ENCODE measurements at places on chromosomes 13 and 19. TPM values are rescaled to one million over a fixed set of nuclear protein-coding genes. Genes with fewer than 3 reads are reported as not detected.

DNA sequence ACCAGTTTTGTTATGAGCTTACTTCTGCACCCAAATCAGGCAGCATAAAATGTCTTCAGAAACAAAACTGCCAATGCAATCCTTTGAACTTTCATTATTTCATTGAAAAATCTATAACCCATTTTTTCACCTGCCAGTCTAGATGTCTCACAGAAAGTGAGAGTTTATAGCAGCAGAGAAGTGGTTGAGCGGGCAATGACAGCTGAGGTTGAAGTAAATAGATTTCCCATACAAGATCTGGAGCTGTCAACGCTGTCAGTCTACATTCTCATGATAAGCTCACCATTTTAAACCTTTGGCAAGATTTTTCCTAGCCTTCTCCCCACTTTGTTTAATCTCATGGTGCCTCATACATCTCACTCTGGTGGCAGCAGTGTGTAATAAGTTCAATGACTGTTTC lies 1144.9 kb upstream of the PCDH9 start:
- H3K27me3 ChIP-seq = no peaks in the 10 kb centered on the region
- H3K36me3 ChIP-seq = no peaks in the 10 kb centered on the region
- no peak for DNase-seq
- H3K4me3 ChIP-seq = no peak overlapping the region

DNA sequence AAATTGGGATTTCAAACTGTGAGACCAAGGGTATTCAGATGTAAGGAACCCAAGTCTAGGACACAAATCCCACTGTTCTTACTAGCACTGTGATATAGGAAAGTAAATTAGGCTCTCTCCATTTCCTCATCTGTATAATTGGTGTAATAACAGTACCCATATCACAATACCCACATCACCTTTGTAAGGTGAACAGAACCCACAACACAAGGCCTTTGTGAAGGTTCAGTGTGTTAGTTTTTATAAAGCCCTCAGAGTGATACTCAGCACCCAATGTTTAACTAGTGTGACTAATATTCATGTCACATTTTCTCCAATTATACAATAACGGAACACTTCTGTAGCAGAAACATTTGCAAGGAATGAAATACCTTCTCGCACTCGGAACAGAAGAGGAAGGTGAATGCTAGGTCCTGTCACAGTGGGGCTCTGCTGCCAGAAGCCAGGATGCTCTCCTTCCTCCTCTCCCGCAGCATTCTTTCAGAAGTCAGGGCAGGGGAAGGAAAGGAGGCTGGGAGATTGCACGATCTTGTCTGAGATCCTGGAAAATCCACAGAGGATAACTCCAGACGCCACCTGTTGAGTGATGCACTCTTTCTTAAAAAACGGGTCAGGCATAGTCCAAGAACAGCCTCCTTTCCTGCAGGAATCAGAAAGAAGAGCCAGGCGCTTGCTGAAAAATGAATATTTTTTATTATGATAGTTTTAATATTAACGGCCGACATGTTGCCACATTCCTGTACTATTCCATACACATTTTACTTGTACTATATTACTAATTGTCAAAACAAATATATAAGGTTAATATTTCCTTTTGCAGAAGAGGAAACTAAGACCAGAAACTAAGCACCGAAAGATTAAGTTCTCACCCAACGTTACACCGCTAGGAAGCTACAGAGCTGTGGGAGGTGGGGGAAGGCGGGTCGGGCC lies 762 bp downstream of the ZNF45 start:
- peaks cover 27% of the 10 kb centered on the region for H3K36me3 ChIP-seq
- peak overlapping the region; percentile 70 for H3K4me3 ChIP-seq
- H3K27ac ChIP-seq = peak overlapping the region; percentile 61
- DNase-seq = no peak
- H3K4me1 ChIP-seq = peaks cover 11% of the 10 kb centered on the region

DNA sequence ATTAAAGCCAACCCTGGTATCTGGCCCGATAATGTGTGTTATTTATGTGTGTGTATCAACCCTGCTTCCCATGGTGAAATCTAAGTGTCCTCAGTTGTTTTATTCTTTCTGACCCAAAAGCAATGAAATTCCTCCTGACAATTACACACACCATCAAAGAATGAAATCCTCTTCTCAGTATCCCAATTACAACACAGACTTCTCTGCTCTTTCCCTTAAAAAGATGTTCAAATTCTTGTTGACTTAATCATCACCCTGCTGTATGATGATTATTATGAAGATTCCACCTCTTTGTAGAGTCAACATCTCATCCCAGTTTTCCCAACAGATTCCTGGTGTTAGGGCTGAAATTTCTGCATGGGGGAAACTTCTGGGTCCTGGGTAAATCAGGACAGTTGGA lies 8.9 kb upstream of the TRPC4 start:
- H3K4me3 ChIP-seq = no peak overlapping the region
- no peaks in the 10 kb centered on the region for H3K27me3 ChIP-seq
- no peak for DNase-seq
- no peaks in the 10 kb centered on the region for H3K36me3 ChIP-seq

GRCh38 chr13:94947965-94948371 lies 235.6 kb upstream of the SOX21 start:
- peaks cover 10% of the 10 kb centered on the region for H3K27me3 ChIP-seq
- no peak overlapping the region for H3K27ac ChIP-seq
- no peaks in the 10 kb centered on the region for H3K4me1 ChIP-seq

GRCh38 chr19:31214997-31215396 lies 134.2 kb downstream of the TSHZ3 start:
- H3K27ac ChIP-seq = no peak overlapping the region
- H3K4me3 ChIP-seq = no peak overlapping the region
- no peaks in the 10 kb centered on the region for H3K27me3 ChIP-seq
- no peak for DNase-seq
- H3K36me3 ChIP-seq = no peaks in the 10 kb centered on the region

DNA sequence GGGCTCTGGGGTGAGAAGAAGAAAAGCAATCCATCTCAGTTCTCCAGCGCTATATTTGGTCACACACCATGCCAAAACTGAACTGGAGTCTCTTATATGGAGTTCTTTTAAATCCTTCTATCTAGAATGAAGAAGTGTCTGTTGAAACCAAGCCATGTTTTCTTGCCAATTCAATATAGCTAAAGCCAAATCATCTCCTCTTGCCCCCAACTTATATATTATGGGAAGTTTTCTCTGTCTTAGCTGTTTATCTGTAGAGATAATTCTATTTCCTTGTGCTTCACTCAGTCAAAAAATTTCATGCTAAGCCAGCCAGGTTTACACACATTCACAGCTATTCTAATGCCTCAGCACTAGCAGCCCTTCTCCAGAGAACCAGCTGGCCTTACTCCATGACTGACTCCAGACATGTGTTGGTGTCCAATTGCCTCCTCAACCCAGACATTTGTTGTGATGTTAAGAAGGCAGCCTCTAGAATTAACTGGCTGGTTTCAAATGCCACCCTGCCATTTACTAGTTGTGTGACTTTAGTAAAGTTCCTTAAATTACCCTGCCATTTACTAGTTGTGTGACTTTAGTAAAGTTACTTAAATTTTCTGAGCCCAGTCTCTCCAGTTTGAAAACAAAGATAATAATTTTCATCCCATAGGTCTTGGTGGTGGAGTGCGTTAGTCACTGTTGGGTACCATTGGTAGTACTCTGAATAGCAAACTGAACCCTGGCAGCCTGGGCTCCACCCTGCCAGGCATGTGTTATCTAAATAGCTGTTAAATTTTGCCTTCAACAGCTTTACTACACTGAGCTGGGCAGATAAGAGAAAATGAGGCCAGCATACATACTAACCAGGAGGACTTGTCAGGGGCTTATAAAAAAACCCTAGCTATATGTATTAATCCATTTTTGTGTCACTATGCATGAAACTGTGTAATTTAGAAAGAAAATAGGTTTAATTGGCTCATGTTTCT lies 525.1 kb downstream of the LMO7 start:
- no peak for DNase-seq
- H3K36me3 ChIP-seq = no peaks in the 10 kb centered on the region
- no peak overlapping the region for H3K27ac ChIP-seq
- no peaks in the 10 kb centered on the region for H3K27me3 ChIP-seq

GRCh38 chr19:47370045-47370611 lies 21.0 kb downstream of the DHX34 start:
- no peak overlapping the region for H3K27ac ChIP-seq
- H3K4me1 ChIP-seq = no peaks in the 10 kb centered on the region
- H3K36me3 ChIP-seq = peaks cover 46% of the 10 kb centered on the region
- no peaks in the 10 kb centered on the region for H3K27me3 ChIP-seq

DNA sequence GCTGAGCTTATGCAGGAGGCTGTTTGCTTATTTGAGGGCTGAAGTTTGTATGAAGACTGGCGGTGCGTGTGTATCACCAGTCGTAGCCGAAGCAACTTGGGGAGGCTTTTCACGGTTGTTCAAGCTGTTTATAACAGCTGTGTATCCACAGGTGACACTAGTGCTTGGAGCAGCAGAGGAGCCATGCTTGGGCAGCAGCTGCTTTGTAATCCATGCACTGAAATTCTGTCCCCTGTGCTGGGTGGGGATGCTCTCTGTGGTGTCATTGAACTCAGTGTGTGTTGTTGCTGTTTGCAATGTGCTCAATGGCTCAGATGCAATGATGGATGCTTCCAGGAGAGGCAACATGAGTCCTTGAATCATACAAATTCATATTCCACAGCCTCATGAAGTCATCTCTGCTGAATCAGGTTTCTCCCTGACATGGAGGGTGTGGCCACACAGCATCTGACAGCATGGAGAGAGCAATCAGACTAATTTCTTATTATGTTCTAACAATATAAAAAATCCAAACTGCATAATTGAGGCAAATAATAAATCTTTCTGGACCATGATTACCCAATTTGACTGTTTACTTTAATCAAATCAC lies 18.8 kb upstream of the GTF3A start:
- H3K36me3 ChIP-seq = no peaks in the 10 kb centered on the region
- peaks cover 35% of the 10 kb centered on the region for H3K4me1 ChIP-seq
- H3K27me3 ChIP-seq = no peaks in the 10 kb centered on the region
- no peak for DNase-seq
- H3K27ac ChIP-seq = peak overlapping the region; percentile 84

DNA sequence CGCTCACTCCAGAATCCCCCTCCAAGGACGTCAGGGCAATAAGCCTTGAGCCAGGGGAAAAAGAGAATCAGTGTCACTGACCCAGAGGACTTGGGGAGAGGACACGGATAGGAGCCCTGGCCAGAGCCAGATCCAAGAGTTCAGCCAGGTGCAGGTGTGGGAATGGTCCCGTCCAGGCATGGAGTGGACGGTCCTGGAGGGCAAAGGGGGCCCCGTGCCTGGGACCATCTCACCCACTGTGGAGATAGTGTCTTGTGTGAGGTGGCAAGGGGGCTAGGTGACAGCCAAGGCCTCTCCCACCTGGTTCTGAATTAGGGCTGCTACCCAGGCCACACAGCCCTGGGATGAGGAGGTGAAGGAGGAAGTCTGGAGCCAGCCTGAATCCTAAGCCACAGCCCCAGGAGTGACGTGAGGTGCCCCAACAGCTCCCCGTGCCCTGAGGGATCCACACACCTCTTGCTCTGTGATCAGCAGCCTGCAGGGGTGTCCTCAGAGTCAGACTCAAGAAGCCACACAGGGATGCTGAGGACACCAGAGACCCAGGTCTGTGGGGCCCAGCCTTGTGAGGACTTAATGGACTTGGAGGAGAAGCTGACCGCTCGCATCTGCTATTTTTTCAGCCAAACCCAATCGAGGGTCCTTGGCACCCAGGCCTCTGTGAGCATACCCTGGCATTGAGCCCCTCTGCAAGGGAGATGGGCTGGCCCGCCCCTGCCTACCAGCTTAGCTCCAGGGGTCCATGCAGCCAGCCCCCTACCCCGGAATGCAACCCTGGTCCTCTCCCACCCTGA lies 16.4 kb upstream of the ZNF14 start:
- no peaks in the 10 kb centered on the region for H3K36me3 ChIP-seq
- H3K27me3 ChIP-seq = no peaks in the 10 kb centered on the region
- no peak overlapping the region for H3K4me3 ChIP-seq
- H3K4me1 ChIP-seq = no peaks in the 10 kb centered on the region

GRCh38 chr19:57338877-57339276 lies 12.2 kb upstream of the ZNF304 start:
- no peak overlapping the region for H3K27ac ChIP-seq
- DNase-seq = no peak
- H3K4me1 ChIP-seq = no peaks in the 10 kb centered on the region
- H3K27me3 ChIP-seq = no peaks in the 10 kb centered on the region
- no peaks in the 10 kb centered on the region for H3K36me3 ChIP-seq
- no peak overlapping the region for H3K4me3 ChIP-seq

DNA sequence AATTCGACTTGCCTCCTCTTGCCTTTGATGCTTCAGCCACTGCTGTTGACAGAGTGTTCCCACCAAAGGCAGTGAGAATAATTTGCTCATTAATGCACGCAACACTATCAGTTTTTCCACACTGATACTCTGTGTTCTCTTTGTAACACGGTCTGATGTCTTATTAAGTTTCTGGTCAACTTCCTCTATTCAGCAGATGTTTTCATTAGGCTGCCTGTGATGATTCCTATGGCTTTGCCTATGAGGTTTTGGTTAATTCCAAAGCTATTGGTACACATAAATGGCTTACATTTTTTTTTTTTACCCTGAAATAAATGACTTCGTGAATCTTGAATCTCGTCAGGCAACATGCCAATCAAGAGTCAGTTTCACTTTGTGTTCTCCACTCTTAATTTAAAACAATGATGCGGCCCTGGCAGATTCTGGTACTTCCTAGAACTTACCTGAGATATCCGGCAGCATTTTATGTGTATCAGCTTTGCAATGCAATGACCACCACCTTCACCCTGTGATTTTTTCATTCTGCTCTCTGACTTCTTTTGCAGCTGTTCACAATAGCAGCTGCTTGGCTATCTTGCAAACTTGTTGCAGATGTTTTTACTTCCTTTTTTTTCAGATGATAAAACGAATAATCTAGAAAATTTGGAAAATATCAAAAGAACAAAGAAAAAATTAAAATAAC lies 27.5 kb upstream of the KL start:
- no peaks in the 10 kb centered on the region for H3K36me3 ChIP-seq
- no peaks in the 10 kb centered on the region for H3K27me3 ChIP-seq
- H3K4me3 ChIP-seq = no peak overlapping the region
- no peak overlapping the region for H3K27ac ChIP-seq
- DNase-seq = no peak
- H3K4me1 ChIP-seq = no peaks in the 10 kb centered on the region

DNA sequence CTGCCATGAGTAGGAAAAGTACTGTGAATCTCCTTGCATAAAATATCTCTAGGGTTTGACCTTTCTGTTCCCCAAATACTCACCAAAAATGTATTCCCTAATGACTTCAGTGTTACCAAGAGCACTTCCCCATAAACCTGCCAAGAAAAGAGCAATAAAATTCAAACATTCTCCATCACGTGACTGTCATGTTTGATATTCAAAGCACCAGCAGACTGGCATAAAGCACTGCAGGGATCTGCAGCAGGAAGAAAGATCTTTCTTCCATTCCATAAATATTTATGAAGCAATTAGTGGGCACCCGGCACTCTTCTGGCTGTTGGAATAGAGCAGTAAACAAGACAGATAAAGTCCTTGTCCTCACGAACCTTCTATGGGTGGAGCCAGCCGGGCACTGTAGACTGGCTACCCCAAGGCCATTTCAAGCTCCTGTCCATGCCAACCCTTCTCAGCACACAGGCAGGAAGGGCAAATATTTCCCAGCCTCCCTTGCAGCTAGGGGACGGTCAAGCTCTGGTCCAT lies 20.3 kb downstream of the PLA2G4C start:
- H3K27me3 ChIP-seq = no peaks in the 10 kb centered on the region
- no peak overlapping the region for H3K27ac ChIP-seq
- H3K4me1 ChIP-seq = no peaks in the 10 kb centered on the region
- peaks cover 6% of the 10 kb centered on the region for H3K36me3 ChIP-seq

ZNF112 gene
- total RNA-seq = 1.8 TPM

DACH1 gene
- 1.9 TPM for total RNA-seq

ZNF610 gene
- 0.08 TPM for total RNA-seq

TMEM150B gene
- 3.3 TPM for total RNA-seq

CEACAM19 gene
- total RNA-seq = 0.75 TPM

ZNF607 gene
- 0.84 TPM for total RNA-seq

PRSS57 gene
- 12.1 TPM for total RNA-seq
